ENCODE measurements at places on chromosomes 1 and 21. TPM values are rescaled to one million over a fixed set of nuclear protein-coding genes. Genes with fewer than 3 reads are reported as not detected.
A peak's percentile ranks its signal among the peaks of the same experiment; 100 is the strongest.

DNA sequence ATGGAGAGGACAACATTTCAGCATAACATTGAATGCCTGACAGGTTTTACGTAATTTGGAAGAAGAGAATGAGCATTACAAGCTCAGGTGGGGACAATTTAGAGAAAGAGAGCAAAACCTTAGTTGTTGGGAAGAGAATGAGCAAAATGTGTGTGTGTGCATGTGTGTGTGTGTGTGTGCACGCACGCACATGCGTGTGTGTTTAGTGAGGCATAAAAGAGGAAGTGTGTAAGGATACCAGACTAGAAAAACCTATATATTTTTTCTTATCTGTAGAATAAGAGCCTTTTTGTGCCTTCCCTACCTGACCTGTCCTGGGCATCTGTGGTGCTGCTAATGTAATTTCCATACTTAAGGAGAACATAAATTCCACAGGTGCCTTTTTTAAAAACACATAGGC lies 99.0 kb upstream of the PLXNA2 start:
- no peak for DNase-seq
- H3K27me3 ChIP-seq = no peaks in the 10 kb centered on the region
- H3K4me1 ChIP-seq = no peaks in the 10 kb centered on the region

- no peak overlapping the region for H3K4me3 ChIP-seq
- H3K27ac ChIP-seq = no peak overlapping the region
- no peaks in the 10 kb centered on the region for H3K4me1 ChIP-seq
- no peaks in the 10 kb centered on the region for H3K36me3 ChIP-seq
- no peak for DNase-seq
Observed at GRCh38 chr1:22687191-22687590, 23.4 kb upstream of the EPHB2 start.

DNA sequence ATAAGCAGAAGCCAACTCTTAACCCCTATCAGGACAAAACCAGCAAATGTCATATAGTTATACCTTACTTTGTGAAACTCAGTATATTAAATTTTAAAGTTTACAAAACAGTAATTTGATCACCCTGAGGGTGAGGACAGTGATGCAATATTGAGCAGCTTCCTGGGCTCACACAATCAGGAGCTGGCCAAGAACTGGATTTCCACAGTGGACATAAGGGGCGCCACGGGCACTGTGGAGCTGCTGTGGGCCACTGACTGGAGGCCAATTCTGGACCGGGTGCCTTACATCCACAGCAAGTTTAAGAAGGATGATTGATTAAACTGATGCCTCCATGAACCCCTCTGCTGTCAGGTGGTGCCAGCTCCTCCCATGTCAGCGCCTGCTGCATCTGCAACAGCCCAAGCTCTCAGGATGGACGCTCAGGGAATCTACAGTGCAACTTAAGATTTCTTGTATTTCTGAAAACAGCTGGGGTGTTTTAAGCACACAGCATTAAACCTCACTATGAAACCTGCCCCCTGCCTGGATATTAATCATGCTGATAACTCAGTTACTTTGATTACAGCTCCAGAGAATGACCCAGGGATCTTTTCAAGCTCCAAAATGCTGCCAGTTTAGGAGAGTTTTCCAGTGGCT lies 55.9 kb downstream of the TOR3A start:
- no peaks in the 10 kb centered on the region for H3K27me3 ChIP-seq
- no peak for DNase-seq
- no peak overlapping the region for H3K4me3 ChIP-seq

GRCh38 chr1:164588516-164589341 lies 29.7 kb downstream of the PBX1 start:
- peaks cover 92% of the 10 kb centered on the region for H3K4me1 ChIP-seq
- peak; percentile 89 for DNase-seq
- peak overlapping the region; percentile 47 for H3K4me3 ChIP-seq
- H3K27ac ChIP-seq = peak overlapping the region; percentile 94
- H3K36me3 ChIP-seq = no peaks in the 10 kb centered on the region
- no peaks in the 10 kb centered on the region for H3K27me3 ChIP-seq

GRCh38 chr21:41933313-41934079 lies 20.3 kb downstream of the C2CD2 start:
- H3K27me3 ChIP-seq = no peaks in the 10 kb centered on the region
- no peak for DNase-seq

- peak overlapping the region; percentile 81 for H3K27ac ChIP-seq
- peak overlapping the region; percentile 95 for H3K4me3 ChIP-seq
- no peaks in the 10 kb centered on the region for H3K36me3 ChIP-seq
- DNase-seq = no peak
Observed at GRCh38 chr1:32335535-32335789, 571 bp downstream of the MARCKSL1 start.

GRCh38 chr1:40621821-40622450 lies 43.5 kb downstream of the RIMS3 start:
- H3K27ac ChIP-seq = no peak overlapping the region
- no peaks in the 10 kb centered on the region for H3K36me3 ChIP-seq
- H3K27me3 ChIP-seq = no peaks in the 10 kb centered on the region
- no peak for DNase-seq

Gene GUCA2A
- total RNA-seq = not detected

Gene OR2C3
- not detected for total RNA-seq

Gene METTL25B
- 12.9 TPM for total RNA-seq
